NCI-H82 (cell line): ENCODE measurements at places on chromosomes 7 and 10.

DNA sequence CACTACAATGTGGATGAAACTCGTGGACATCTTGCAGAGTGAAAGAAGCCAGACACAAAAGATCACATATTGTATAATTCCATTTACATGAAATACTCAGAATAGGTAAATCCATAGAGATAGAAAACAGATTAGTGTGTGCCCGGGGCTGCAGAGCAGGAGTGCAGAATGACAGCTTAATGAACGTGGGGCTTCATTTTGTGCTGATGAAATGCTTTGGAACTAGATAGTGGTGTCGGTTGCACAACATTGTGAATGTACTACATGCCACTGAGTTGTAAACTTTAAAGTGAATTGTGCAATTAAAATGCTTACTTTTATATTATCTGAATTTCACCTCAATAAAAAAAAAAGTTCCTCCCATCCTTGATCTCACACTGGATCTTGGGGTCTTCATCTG lies 31.8 kb upstream of the CARD11 start:
- DNase-seq = no peak

DNA sequence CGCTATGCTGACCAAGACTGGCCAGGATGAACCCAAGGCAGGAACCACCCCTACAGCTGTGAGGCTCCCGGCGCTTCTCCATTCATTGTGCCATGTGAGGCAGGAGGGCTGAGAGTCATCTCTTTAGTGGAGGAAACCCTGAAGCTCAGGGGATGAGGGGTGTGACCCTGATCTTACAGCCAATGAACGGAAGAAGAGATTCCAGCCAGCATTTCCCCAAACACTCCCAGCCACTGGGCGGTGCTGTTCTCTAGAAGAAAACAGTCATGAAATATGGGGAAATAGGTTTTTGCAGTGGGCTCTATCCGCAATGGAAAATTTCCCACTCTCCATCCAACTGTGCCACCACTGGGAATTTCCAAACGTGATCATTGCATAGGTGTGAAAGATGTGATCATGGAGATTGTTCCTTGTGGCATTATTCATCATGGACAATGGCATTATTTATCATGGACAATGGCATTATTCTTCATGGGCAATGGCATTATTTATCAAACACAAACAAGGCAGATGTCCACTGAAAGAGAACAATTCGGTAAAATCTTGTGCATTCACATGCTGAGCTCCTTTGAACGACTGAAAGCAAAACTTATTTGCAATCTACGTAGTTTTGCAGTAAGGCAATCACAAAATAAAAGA lies 14.0 kb upstream of the SLC18A2 start:
- DNase-seq = peak; percentile 20

GRCh38 chr7:136303162-136303561 lies 326.0 kb upstream of the MTPN start:
- no peak for DNase-seq

- DNase-seq = no peak
Observed at GRCh38 chr7:16847381-16847860, 34.4 kb downstream of the AGR3 start.

- no peak for DNase-seq
Observed at GRCh38 chr7:113026941-113027340, 59.7 kb downstream of the GPR85 start.

DNA sequence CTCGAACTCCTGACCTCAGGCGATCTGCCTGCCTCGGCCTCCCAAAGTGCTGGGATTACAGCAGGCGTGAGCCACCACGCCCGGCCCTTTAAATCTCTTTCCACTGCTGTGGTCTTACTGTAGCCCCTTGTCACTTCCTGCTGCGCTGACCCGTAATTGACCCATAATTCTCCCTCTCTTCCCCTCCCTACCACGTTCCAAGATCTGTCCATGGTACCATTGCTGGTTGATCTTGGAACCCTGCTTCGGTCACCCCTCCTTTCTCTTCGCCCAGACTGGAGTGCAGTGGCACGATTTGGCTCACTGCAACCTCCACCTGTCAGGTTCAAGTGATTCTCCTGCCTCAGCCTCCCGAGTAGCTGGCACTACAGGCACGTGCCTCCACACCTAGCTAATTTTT lies 6.5 kb downstream of the POR start:
- DNase-seq = no peak

DNA sequence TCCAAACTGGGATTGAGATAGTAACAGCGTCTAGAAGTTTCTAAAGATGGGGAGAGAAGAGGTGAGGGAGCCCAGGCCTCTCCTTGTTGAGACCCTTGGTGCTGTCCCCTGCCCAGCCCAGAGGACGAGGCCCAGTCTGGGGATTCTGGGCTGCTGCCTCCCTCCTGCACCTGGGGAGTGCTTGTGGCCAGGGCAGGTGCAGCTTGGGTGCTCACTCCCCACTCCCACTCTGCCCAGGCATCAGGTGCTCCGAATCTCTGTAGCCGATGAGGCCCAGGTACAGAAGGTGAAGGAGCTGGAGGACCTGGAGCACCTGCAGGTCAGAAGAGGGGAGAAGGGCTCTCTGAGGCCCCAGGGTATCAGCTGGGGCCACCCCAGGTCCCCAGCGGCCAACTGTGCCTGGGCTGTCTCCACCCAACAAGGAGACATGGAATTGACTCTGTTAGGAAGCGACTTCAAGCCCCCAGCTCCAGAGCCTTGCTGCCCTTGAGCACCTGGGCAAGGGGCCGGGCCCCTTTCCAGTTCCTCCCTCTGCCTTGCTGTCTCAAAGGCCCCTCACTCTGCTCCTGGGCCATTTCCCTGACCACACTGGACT lies 664 bp downstream of the CPA1 start:
- DNase-seq = no peak

GRCh38 chr7:69190025-69190424 lies 408.2 kb upstream of the AUTS2 start:
- DNase-seq = no peak

DNA sequence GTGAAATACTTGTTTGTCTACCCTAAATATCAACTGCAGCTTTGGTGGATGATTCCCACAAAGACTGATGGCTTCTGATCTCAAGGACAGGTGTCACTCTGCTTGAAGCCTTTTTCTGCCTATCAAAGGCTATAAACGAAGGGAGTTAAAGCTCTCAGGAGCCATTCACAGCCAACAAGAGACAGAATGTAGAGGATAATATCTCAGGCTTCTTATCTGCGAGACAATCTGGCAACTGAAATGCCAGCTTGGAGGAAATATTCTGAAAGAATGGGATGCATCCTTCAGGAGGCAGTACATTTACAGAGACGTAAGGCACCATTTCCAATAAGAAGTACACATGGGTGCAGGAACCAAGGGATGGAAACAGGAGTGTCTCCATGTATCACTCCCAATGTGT lies 549.4 kb downstream of the GPAM start:
- no peak for DNase-seq

DNA sequence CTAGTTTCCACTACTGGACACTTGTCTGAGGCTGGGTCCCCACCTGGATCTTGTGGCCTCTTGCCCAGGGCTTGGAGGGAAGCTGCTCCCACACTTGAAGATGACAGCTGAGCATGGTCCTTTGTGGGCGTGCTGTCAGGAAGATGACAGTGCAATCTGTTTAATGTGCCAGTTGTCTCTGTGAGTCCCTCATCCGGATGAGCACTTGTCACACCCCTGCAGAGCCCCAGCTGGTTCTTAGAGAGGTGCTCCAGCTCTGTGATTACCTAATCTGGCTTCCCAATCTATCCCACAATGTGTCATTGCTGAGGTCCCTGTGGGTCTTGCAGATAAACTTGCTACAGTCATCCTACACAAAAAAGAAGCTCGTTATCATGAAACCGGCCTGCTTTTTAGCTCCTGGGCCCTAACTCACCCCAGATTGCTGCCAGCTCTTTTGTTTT lies 34.8 kb upstream of the CCSER2 start:
- DNase-seq = peak; percentile 63

- DNase-seq = peak; percentile 99
Observed at GRCh38 chr7:151062399-151063211, 3.2 kb downstream of the SLC4A2 start.

DNA sequence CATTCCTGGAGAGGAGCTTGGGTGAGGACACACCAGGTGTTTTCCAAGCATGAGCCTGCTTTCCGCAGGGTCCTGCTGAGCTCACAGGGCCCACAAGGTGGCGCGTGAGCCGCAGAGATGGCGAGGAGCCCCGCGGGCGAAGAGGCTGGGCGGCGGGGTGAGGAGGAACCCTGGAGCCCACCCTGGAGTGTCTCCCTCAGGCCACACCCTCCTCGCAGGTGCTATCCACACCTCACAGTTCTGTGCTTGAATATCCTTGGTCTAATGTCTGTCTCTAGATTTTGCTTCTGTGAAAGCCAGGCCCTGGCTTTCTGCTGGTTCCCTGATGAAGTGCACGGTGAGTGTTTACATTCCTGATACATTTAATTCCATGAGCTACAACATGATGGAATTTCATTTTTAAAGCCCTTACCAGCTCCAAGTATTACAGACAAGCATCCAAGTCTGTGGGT lies 433.6 kb downstream of the ACTR3B start:
- DNase-seq = peak; percentile 55

GRCh38 chr10:1153251-1153763 lies 97.1 kb downstream of the WDR37 start:
- no peak for DNase-seq

DNA sequence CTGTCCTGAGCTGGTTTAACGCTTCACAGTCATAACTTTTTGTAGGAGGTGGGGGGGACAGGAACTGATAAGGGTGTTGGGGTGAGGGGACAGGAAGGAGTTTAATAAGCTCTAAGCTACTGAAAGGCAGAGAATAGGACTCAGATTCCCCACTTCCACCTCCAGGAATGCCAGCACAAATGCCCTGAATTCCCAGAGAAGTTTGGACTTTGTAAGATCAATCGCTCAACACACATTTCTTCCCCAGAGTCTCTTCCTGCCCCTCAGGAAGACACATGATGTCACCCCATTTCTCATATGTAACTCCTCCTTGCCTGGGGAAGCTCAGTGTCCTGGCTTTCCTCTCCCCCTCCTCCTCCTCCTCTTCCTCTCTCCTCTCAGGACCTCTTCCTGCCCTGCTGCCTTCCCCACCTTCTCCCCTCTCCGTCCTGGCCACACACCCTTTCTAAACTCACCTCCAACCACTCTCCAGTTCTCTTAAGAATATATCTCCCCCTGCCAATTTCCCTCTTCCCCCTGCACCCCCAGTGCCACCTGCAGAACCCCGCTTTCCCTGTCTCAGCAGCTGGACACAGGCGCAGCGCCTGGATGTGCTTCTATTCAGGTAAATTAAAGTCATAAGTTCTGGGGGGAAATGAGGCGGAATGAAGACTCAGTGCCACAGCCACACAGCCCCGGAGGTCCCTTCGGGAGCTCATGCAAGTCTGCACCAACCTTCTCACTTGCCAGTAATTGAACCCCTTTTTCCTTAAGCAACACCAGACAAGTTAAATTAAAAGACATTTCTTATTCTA lies 5.3 kb upstream of the LOXL4 start:
- DNase-seq = no peak

- DNase-seq = no peak
Observed at GRCh38 chr10:29163746-29164145, 125.1 kb upstream of the LYZL1 start.

GRCh38 chr10:79056736-79057391 lies 11.9 kb upstream of the ZMIZ1 start:
- DNase-seq = no peak
